ENCODE measurements at places on chromosomes 5 and 9. TPM values are rescaled to one million over a fixed set of nuclear protein-coding genes. Genes with fewer than 3 reads are reported as not detected.

The HMCN2 gene
- 7.3 TPM for total RNA-seq

The FOXI1 gene
- total RNA-seq = not detected

The CDH9 gene
- not detected for total RNA-seq

The NRG2 gene
- 1.9 TPM for total RNA-seq

The MLLT3 gene
- total RNA-seq = 5.3 TPM

The BICD2 gene
- 40.4 TPM for total RNA-seq

The CDKN2B gene
- total RNA-seq = 3.9 TPM

The NHP2 gene
- 125 TPM for total RNA-seq

The TEX48 gene
- not detected for total RNA-seq

The KIF24 gene
- 0.52 TPM for total RNA-seq

The GABRA6 gene
- total RNA-seq = not detected

The BAAT gene
- 0.20 TPM for total RNA-seq

The ZNF484 gene
- 7.0 TPM for total RNA-seq

The TLR4 gene
- total RNA-seq = 13.4 TPM

The EPB41L4A gene
- 17.9 TPM for total RNA-seq

The C9orf72 gene
- 10.3 TPM for total RNA-seq

The IRGM gene
- not detected for total RNA-seq

The IFNK gene
- not detected for total RNA-seq

The IGFBPL1 gene
- 2.8 TPM for total RNA-seq

The CDKN2A gene
- 1.3 TPM for total RNA-seq

The C9 gene
- total RNA-seq = not detected

The PTGDS gene
- 1,799 TPM for total RNA-seq

The GDA gene
- 0.44 TPM for total RNA-seq

The MSMP gene
- total RNA-seq = not detected

The ZNF782 gene
- total RNA-seq = 5.5 TPM

The PCDHA9 gene
- not detected for total RNA-seq

The LIFR gene
- 58.0 TPM for total RNA-seq

The ARL14EPL gene
- total RNA-seq = not detected

The PTGR1 gene
- 23.9 TPM for total RNA-seq

The LRRC8A gene
- 45.3 TPM for total RNA-seq

The AHRR gene
- total RNA-seq = 0.12 TPM

The ARHGAP26 gene
- total RNA-seq = 29.8 TPM

The UGT3A2 gene
- total RNA-seq = 0.24 TPM

The ATP10B gene
- 0.47 TPM for total RNA-seq

The PROP1 gene
- total RNA-seq = not detected

The CACNA1B gene
- total RNA-seq = 0.41 TPM

The ANKRD55 gene
- not detected for total RNA-seq

The TRIM36 gene
- 2.0 TPM for total RNA-seq

The PGM5 gene
- total RNA-seq = 281 TPM

The AGGF1 gene
- total RNA-seq = 15.2 TPM

The AFAP1L1 gene
- total RNA-seq = 45.6 TPM

The GNG10 gene
- total RNA-seq = 44.5 TPM

The HAVCR2 gene
- 1.8 TPM for total RNA-seq

The SPATA31E1 gene
- not detected for total RNA-seq

The SPAG8 gene
- 4.1 TPM for total RNA-seq

The AJM1 gene
- total RNA-seq = 2.7 TPM

The DIRAS2 gene
- 0.16 TPM for total RNA-seq

The PHYHD1 gene
- total RNA-seq = 21.3 TPM

The ELOVL7 gene
- 0.43 TPM for total RNA-seq

The SLCO6A1 gene
- total RNA-seq = not detected

The CTXN3 gene
- not detected for total RNA-seq

The MGAT4B gene
- 77.1 TPM for total RNA-seq
